MG63 (cell line): ENCODE measurements at places on chromosomes 3 and 15. TPM values are rescaled to one million over a fixed set of nuclear protein-coding genes. Genes with fewer than 3 reads are reported as not detected.

The CHRFAM7A gene
- 0.20 and 3.1 TPM in 2 replicates for total RNA-seq

The CCDC33 gene
- total RNA-seq = not detected in 2 replicates

The SLC15A2 gene
- not detected in 2 replicates for total RNA-seq

The ADPRH gene
- 0.69 and 3.4 TPM in 2 replicates for total RNA-seq

The GABRG3 gene
- total RNA-seq = not detected in 2 replicates

The SH3GL3 gene
- 0.15 and 2.4 TPM in 2 replicates for total RNA-seq

The RBM6 gene
- 12.9 and 13.2 TPM in 2 replicates for total RNA-seq

The ERC2 gene
- total RNA-seq = not detected in 2 replicates

The CCDC54 gene
- not detected in 2 replicates for total RNA-seq

The STAB1 gene
- not detected in 2 replicates for total RNA-seq

The ZNF501 gene
- total RNA-seq = 0.79 and 1.2 TPM in 2 replicates

The MRAS gene
- total RNA-seq = 11.0 and 23.4 TPM in 2 replicates

The SLC6A20 gene
- total RNA-seq = not detected in 2 replicates

The GRK7 gene
- total RNA-seq = not detected in 2 replicates

The RTP3 gene
- total RNA-seq = not detected in 2 replicates
